ENCODE measurements at places on chromosomes 2 and 18. TPM values are rescaled to one million over a fixed set of nuclear protein-coding genes. Genes with fewer than 3 reads are reported as not detected.

Gene CCL20
- 0.27 TPM for total RNA-seq

Gene TMEM18
- total RNA-seq = 50.6 TPM

Gene LINC00305
- not detected for total RNA-seq

Gene ARHGAP28
- 26.1 TPM for total RNA-seq

Gene DSC3
- total RNA-seq = 0.75 TPM

Gene SPEG
- 176 TPM for total RNA-seq

Gene WNT6
- total RNA-seq = 0.09 TPM

Gene MAIP1
- 13.4 TPM for total RNA-seq

Gene LIMS2
- total RNA-seq = 7.7 TPM

Gene ALK
- total RNA-seq = 0.04 TPM

Data from muscle of leg (tissue), 16 donors.